ENCODE measurements at places on chromosomes 4 and X. TPM values are rescaled to one million over a fixed set of nuclear protein-coding genes. Genes with fewer than 3 reads are reported as not detected.

SCML2 gene
- 1.6 TPM for total RNA-seq

KCND1 gene
- 0.90 TPM for total RNA-seq

CYP2U1 gene
- total RNA-seq = 4.4 TPM

AKAP14 gene
- not detected for total RNA-seq

FOXR2 gene
- total RNA-seq = not detected

DKK2 gene
- total RNA-seq = 0.26 TPM

LRAT gene
- total RNA-seq = not detected

COQ2 gene
- 73.9 TPM for total RNA-seq
